Osteoblast (primary cell): ENCODE measurements at places on chromosomes 2 and 18. TPM values are rescaled to one million over a fixed set of nuclear protein-coding genes. Genes with fewer than 3 reads are reported as not detected.
A peak's percentile ranks its signal among the peaks of the same experiment; 100 is the strongest.

- no peak for DNase-seq
Measured at GRCh38 chr18:68459968-68460367, 254.9 kb downstream of the TMX3 start.

GRCh38 chr2:8872821-8873432, 35.5 kb upstream of the KIDINS220 start:
- DNase-seq = peak; percentile 75

- DNase-seq = no peak
Measured at GRCh38 chr2:5394223-5394622, 298.0 kb upstream of the SOX11 start.

GRCh38 chr2:38615237-38615636, 12.5 kb upstream of the HNRNPLL start:
- DNase-seq = peak; percentile 84

DNA sequence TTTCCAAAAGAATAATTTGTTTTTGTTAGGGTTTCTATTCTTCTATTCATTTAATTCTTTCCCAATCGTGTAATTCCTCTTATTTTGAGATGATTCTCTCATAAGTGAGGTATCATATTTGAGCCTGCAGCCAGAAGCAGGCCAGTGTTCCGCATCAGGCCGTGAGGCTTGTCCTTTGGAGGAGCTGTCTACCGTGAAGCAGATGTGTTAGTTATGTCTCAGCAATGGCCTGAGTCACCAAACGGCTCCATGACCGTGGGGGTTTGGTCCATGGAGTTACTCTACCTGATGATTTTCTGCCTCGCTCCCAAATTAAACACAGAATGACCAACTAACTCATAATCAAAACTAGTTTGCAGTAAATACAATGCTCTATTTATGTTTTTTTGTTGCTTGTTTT, 64.2 kb upstream of the TMEM87B start:
- no peak for DNase-seq

DNA sequence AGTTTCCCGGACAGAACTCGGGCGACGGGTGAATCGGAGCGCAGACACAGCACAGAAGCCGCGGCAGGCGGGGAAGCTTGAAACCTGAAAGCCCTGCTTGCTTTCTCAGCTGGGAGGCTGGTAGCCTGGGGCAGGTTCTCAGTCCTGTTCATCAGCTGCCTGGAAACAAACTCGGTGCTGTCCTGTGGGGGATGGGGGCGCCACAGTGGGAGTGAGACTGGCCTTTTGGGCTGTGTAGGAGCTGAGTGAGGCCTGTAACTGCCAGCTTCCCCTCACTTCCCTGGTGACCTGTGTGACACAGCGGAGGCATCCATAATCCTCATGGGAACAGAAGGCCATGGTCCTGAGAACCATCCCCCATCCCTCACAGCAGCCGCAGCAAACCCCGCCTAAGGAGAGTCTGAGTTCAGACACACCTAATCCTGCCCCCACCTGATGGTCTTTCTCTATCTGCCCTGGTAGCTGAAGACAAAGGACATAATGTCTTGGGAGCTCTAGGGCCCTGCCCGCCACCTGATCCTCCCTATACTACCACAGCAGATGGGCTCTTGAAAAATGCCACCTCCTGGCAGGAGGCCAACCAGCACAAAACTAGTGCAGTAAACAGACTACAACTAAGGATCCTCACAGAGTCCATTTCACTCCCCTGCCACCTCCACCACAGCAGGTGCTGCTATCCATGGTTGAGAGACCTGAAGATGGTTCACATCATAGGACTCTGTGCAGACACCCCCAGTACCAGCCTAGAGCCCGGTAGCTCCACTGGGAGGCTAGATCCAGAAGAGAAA, 52.7 kb upstream of the LDLRAD4 start:
- DNase-seq = no peak

GRCh38 chr2:141923657-141924056, 207.2 kb downstream of the LRP1B start:
- DNase-seq = no peak

- no peak for DNase-seq
Measured at GRCh38 chr18:47343291-47343690, 91.8 kb upstream of the SKOR2 start.

DNA sequence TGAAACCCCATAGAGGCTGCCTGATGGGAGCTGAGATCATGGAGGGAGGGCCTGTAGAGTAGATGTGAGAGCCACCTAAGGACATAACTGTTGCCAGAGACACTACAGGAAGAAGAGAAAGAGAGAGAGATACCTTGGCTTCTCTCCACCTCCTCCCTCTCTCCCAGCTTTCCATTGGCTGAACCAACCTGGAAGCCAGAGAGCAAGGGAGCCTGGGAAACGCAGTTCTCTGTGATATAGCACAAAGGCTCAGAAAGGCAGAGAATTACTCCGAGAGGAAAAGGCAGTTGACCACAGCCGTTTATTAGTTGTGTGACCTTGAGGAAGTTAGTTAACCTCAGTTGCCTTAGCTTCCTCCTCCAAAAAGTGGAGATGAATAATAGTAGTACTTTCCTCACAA, 37.7 kb upstream of the MAT2A start:
- DNase-seq = no peak

The SCN7A gene
- not detected in 2 replicates for total RNA-seq

- peak; percentile 64 for DNase-seq
Measured at GRCh38 chr18:27803957-27804356, 373.0 kb downstream of the CDH2 start.

The PROM2 gene
- 0.29 and 0.36 TPM in 2 replicates for total RNA-seq

The HOXD3 gene
- 1.1 and 2.1 TPM in 2 replicates for total RNA-seq

The RANBP2 gene
- total RNA-seq = 67.2 and 74.9 TPM in 2 replicates

DNA sequence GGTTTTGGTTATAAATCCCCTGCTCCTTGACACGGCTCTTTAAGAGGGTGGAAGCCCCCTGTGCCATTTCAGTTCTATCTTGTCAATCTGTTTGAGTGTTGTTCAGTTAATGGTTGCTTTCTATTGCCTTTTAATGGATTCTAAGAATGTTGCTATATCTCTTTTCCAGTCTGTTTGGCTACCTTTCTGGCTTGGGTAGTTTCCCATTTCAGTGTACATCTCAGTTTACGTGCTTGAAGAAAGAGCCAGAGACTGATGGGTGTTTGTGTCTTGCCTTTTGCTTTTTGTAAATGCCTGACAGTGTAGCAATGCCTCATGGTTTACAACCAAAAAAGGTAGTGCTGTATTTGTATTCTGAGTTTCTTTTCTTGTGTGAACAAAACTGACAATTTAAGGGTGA, 45.3 kb downstream of the SPATS2L start:
- DNase-seq = no peak

- DNase-seq = no peak
Measured at GRCh38 chr18:70371908-70372307, 83.1 kb downstream of the SOCS6 start.

GRCh38 chr2:219299372-219299760, 9.8 kb downstream of the PTPRN start:
- no peak for DNase-seq

The POTEC gene
- total RNA-seq = 0.29 and 0.36 TPM in 2 replicates

The NEUROD1 gene
- total RNA-seq = not detected in 2 replicates

DNA sequence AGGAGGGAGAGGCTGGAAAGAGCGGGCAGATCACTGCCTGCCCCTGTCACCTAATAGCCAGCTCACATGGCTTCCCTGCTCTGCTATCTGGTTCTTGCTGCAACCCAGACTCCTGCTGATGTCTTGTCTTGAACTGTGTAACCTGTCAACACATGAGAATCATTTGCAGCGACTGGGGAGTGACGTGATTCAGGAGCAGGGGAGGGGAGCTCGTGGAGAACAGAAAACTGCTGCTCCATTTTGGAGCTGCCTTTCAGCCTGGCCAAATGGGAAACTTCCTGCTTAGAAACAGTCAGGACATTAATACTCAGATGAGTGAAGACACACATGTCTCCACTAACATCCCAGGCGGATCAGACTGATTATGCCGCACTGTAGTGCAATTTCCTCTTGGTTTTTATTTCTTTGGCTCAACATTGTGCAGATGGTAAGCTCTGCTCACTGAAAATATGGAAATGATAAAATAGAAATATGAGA, 38.1 kb downstream of the RPL37A start:
- DNase-seq = no peak

DNA sequence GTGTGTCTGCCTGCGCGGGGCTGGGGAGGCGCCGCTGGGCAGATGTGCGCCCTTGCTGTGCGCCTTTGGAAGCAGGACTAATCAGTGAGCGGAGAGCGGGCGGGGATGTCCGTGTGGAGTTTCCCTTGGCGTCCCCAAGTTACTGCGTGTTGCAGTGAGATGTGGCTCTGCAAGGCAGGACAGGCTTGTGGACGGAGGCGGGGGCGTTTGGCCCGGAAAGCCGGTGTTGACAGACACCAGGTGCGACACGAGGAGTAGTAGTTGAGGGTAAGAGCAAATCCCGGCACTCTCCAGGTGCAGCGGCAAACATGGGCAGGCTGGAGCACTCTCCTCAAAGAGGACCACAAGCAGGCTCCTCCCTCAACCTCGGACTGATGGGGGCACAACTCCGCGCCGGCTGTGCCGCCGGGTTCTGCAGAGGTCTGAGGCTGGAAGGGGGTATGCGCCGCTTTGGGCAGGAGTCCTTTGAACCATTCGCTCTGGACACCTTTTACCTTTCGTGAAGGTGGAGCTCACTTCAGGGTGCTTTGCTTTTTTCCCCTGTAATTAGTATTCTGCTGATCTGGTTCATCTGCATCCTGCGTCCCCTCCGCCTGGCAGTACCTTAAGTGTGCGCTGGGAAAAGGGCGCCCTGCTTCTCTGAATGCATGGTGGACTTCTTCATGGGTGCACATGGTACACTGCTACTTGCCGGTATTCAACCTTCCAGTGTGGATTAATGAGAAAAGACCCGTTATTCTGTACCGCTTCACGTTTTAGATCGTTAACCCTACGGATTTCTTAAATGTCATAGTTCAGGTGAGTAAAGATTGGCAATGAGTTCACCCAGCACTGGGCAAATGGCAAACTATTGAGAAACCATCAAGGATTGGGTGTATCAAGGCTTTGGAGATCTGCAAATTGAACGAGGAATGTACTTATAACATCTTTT, 608 bp downstream of the CDH7 start:
- peak; percentile 55 for DNase-seq

The TMEM247 gene
- not detected in 2 replicates for total RNA-seq

The DOK6 gene
- total RNA-seq = 2.7 and 3.6 TPM in 2 replicates

DNA sequence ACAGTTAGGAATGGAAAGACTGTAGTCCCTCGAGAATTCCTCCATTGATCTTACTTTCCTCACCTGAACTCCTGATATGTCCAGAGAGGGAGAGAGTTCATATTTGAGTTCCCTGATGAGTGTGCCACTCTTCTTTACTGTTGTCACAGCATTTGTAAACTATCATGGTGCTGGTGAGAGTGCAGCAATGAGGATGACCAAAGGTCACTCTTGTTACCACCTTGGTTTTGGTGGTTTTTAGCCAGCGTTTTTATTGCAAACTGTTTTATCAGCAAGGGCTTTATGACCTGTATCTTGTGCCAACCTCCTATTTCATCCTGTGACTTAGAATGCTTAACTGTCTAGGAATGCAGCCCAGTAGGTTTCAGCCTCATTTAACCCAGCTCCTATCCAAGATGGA, 1062.5 kb downstream of the BCL11A start:
- no peak for DNase-seq

DNA sequence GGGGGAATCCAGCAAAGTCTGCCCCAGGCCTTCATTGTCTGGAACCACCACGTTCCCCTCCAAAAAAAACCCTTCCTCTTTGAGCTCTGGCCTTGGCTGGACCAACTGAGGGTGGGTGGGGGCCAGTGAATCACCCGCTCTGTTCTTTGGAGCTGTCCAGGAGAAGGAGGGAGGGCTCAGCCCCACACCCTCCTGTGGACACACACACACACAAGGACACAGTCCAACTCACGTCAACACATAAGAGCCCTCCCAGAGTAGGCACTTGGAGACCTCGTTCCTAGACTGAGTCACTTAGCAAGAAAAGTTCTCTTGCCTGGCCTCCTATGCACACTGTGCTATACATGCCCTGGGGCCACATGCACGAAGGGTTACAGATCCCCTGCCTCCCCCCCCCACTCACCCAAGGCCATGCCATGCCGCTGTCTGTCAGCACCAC, 1.2 kb upstream of the TNS1 start:
- DNase-seq = peak; percentile 94

- DNase-seq = no peak
Measured at GRCh38 chr2:123103902-123104301, 921.2 kb upstream of the CNTNAP5 start.

- no peak for DNase-seq
Measured at GRCh38 chr2:52423111-52423510, 1344.5 kb upstream of the CHAC2 start.

GRCh38 chr18:6939972-6940371, 177.6 kb downstream of the LAMA1 start:
- DNase-seq = no peak

The EVA1A gene
- 70.9 and 74.8 TPM in 2 replicates for total RNA-seq

DNA sequence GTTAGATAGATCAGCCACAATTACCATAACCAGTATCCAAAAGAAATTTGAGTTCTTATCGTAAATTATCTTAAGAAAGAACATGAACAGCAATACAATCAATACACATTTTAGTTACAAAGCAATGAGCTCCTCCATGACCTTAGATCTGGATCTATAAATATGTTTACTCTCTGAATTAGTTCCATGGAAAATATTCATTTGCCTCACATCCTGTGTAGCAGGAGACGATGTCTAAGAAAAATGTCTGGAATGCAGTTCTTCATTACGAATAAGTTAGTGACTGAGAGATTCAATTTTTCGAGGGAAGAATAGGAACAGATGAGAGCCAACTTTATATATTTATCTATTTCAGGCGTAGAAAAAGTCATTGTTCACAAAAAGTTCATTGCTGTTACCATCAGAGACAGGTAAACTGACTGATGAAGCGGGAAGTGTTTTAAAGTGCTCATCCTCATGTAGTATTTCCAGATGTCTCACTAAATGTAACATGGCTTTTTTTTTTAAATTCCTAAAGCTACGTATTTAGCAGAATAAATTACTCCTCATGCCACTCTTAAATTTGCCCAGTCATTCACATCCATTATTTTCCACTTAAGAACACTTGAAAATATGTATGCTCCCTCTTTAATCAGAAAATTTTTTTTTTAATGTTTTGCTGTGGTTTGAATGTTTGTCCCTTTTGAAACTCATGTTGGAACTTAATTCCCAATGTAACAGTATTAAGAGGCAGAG, 106.5 kb upstream of the SCN1A start:
- no peak for DNase-seq

GRCh38 chr18:40222776-40223175, 1732.3 kb upstream of the PIK3C3 start:
- no peak for DNase-seq

DNA sequence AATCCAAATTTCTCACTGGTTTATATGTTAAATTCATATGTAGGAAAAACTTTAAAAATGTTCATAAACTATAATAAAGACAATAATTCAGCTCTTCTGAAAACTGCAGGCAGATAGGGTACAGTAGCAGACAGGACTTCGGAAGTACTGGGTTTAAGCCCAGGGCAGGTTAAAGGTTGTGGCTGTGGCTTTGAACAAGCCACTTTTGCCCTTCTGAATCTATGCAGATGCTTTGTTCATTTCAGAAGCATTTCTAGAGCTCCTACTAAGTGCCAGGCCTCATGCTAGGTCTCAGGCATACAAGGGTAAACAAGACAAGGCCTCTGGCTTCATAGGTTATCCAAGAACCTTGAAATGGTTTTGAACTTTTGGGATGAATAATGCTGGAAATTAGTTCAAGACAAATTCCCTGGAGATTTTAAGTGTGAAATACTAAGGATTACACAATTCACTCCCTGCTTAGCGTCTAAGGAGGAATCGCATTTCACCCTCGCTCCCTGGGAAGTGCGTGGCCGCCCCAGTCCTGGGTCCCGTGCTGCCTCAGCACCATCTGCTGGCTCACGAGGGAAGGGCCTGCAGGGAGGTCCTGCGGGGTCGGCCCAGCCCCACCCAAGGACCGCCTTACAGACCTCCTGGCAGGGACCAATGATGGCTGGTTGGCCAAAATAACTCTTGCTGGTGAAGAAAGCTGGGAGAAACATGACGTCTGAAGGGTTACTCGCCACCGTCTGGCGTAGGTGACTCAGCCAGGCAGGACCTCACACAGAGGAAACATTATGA, 67.7 kb upstream of the L3MBTL4 start:
- peak; percentile 64 for DNase-seq
